Activated T-helper 9 cell treated with anti-CD3 and anti-CD28 coated beads, Interleukin-2, amount 50 U/mL, for 16 hours (primary cell): ENCODE measurements at places on chromosomes 7 and 10.

GRCh38 chr7:104958371-104958865 lies 55.6 kb upstream of the KMT2E start:
- no peak for DNase-seq

GRCh38 chr10:118853916-118854315 lies 99.1 kb upstream of the CACUL1 start:
- no peak for DNase-seq

- DNase-seq: no peak
Measured at GRCh38 chr7:127413962-127414361, 21.5 kb upstream of the ZNF800 start.

- no peak for DNase-seq
Measured at GRCh38 chr7:90877201-90877600, 281.1 kb downstream of the CDK14 start.

GRCh38 chr10:89302625-89303024 lies 779 bp downstream of the IFIT2 start:
- DNase-seq: no peak

GRCh38 chr10:44281089-44281613 lies 103.7 kb downstream of the CXCL12 start:
- DNase-seq: no peak

GRCh38 chr7:13290975-13291374 lies 603.5 kb downstream of the ARL4A start:
- no peak for DNase-seq

- no peak for DNase-seq
Measured at GRCh38 chr10:15316871-15317464, 54.1 kb downstream of the FAM171A1 start.

DNA sequence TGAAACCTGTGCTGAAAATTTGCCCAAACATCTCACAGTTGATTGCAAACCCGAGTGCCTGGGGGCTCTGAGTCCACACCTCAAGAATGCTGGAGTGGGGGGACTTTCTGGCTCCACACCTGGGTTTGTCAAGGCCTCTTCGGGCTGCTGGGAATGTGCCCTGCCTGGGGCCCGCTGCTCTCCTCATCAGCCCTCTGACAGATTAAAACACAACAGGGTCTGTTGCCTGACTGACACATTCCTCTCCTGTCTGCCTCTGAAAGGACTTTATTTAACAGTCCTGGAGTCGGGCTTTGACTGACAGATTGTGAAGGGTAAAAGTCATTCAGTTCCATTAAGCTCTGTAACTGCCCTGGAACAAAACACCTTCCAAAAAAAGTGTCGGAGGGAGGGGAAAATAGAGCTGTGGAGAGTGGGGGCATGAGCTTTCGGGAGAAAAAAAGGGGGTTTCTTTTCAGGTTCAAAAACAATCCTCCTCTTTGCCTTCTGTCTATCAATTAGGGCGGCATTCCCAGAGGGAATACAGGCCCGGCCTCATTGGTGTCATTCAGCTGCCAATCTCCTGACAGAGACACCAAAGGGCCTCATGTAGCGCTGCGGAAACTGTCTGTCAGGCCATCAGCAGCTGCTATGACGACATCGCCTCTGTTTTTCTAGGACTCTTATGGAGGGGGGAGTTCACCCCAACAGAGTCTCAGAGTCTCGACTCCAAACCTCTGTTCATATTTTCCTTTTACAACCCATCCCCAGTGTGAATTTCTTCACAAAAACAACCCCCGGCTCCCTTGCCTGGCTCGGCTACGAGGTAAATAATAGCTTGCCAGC lies 398.8 kb upstream of the NFE2L3 start:
- no peak for DNase-seq

DNA sequence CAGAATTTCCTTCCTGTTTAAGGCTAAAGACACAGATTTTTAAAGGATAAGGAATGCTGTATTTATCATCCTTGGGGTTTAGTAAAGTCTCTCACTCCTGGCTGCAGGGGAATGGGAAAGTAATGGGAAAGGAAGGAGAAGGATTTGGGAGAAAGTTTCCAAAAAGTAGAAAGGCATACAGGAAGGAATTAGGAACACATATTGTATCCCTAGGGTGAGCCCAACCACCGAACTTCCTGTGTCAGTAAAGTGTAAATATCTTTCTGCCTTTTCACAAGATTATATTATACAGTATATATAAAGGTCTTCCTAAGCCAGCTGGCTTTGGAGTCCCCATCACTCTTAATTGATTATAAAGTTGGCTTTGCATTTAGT lies 12.0 kb upstream of the UBE2D1 start:
- no peak for DNase-seq

GRCh38 chr10:37713642-37714041 lies 143.8 kb downstream of the ZNF248 start:
- no peak for DNase-seq

DNA sequence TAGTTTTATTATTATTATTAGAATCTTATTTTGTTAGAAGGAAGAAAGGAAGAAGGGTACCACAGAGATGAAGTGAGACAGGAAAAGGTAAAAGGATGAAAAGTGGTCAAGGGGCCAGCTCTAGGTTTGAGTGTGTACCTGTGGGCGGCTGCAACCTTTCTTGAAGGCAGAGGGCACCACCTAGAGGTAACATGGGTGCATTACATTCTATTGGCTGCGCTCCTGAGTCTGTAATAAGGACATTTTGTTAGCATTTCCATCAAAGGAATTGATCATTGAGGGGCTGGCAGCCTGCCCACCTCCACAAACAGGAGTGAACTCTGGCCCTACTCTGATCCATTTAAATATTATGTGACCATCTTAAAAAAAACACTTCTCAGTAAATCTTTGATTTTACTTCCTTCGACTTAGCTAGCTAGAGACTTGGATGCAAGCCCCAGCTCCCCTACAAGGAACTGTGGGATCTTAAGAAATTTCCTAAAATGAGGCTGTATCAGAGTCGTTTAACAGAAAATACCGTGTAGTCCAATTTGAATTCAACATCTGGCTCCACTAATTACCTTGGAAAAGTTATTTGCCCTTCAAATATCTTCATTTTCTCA lies 610.4 kb downstream of the IPMK start:
- no peak for DNase-seq

DNA sequence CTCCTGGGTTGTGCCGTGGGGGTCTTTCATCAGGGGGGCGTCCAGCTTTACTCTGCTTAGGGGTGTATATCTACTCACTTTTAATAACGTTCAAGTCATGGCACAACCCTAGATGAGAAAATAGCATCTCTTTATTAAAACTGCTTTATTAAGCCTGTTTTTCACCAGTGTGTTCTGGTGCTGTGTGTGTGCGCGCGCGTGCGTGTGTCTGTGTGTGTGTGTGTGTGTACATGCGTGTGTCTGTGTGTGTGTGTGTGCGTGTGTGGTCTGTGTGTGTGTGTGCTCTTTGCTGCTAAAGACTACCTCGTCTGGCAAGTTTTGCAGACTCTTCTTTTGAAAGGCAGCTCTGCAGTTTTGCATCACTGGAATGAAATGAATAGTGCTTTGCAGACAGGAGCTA lies 390.9 kb upstream of the MKI67 start:
- no peak for DNase-seq
